ENCODE measurements at places on chromosomes 5 and 9. TPM values are rescaled to one million over a fixed set of nuclear protein-coding genes. Genes with fewer than 3 reads are reported as not detected.

Gene GABRA1
- not detected for total RNA-seq

GRCh38 chr5:132202711-132203463 lies 24.8 kb downstream of the P4HA2 start:
- H3K4me3 ChIP-seq = no peak overlapping the region
- H3K36me3 ChIP-seq = peaks cover 56% of the 10 kb centered on the region
- H3K4me1 ChIP-seq = no peaks in the 10 kb centered on the region
- H3K27ac ChIP-seq = no peak overlapping the region
- DNase-seq = no peak

DNA sequence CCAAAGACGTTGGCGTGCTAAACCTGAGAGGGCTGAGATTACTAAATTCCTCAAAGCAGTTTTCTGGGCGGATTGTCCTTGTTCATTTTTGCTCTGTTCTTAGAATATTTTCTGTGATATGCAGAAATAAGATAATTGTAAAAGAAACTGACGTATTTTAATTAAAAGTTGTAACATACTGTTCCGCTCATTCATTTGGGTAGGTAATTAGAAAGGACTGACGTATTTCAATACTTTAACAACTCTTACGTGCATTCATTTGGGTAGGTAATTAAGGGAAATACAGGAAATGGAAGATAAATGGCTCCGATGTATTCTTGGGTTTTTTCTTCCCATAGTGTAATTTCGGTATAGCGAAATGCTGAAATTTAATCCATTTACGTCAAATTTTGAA lies 1.1 kb downstream of the OSTF1 start:
- no peak for DNase-seq
- peak overlapping the region; percentile 99 for H3K27ac ChIP-seq
- peaks cover 60% of the 10 kb centered on the region for H3K4me1 ChIP-seq
- peak overlapping the region; percentile 100 for H3K4me3 ChIP-seq
- H3K36me3 ChIP-seq = no peaks in the 10 kb centered on the region

GRCh38 chr9:128933731-128934130 lies 12.9 kb downstream of the PHYHD1 start:
- DNase-seq = no peak
- no peaks in the 10 kb centered on the region for H3K27me3 ChIP-seq
- H3K36me3 ChIP-seq = peaks cover 9% of the 10 kb centered on the region
- H3K27ac ChIP-seq = no peak overlapping the region
- no peaks in the 10 kb centered on the region for H3K4me1 ChIP-seq
- no peak overlapping the region for H3K4me3 ChIP-seq

Gene IL9
- total RNA-seq = not detected

DNA sequence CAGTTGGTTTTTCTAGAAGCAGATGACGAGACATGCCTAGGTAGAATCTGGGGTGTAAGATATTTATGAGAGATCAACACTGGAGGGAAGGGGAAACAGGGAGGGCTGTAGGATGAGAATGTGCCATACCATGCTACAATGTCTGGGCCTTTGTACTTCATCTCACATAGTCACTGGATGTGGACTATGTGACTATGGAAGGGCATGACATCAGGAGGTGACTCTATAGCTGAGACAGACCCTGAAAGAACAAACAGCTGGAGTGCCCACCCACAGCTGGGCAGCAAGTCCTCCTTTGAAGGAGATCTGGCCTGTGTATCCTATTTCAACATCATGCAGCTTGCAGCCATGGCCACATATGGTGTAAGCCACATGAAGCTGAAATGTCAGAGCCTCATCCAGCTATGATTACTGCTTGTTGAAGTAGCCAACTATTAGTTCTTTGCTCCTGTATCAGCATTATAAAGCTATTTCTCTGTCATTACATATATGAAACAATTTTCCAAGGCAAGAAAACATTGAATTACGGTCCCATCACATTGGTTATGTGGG lies 46.2 kb upstream of the KIF2A start:
- DNase-seq = no peak
- H3K36me3 ChIP-seq = no peaks in the 10 kb centered on the region
- no peaks in the 10 kb centered on the region for H3K4me1 ChIP-seq
- H3K27me3 ChIP-seq = no peaks in the 10 kb centered on the region
- H3K27ac ChIP-seq = no peak overlapping the region
- no peak overlapping the region for H3K4me3 ChIP-seq

Gene MAMDC4
- 12.9 TPM for total RNA-seq

- H3K36me3 ChIP-seq = no peaks in the 10 kb centered on the region
- H3K4me1 ChIP-seq = no peaks in the 10 kb centered on the region
- no peak overlapping the region for H3K27ac ChIP-seq
- H3K27me3 ChIP-seq = no peaks in the 10 kb centered on the region
These were observed 43.8 kb upstream of the ZNF300 start for GRCh38 chr5:150948539-150948938.

DNA sequence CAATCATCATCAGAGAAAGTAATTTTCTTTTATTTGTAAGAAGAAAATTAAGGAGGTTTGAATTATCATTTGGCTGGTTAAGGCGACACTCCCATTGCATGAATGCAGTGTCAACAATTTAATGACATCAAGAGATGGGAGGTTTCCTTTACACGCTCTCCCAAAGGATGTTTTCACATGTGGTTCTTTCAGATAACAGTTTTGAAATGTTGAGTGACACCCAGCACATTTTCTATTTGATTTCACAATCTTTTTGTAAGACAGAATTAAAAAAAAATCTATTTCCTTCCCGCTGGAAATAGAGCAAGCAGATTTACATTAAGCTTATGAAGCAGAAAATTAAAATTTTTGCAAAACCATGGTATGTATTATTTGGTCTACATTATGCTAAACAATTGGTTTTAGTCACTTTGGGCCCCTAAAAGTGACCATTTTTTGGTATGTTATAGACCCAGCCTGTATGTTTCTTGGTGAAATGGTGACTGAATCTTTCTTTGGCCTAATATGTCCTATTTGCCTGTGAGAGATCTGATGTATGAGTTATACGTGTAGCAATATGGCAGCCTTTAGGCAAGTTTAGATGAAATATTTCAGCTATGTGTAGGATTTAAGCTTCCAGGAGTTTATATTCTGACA lies 18.9 kb upstream of the ANKRD55 start:
- DNase-seq = no peak
- no peaks in the 10 kb centered on the region for H3K36me3 ChIP-seq
- no peak overlapping the region for H3K27ac ChIP-seq
- H3K4me1 ChIP-seq = no peaks in the 10 kb centered on the region
- no peaks in the 10 kb centered on the region for H3K27me3 ChIP-seq

- H3K36me3 ChIP-seq = no peaks in the 10 kb centered on the region
- no peak overlapping the region for H3K27ac ChIP-seq
- H3K4me1 ChIP-seq = no peaks in the 10 kb centered on the region
- no peak for DNase-seq
These were observed 123.8 kb upstream of the KLF4 start for GRCh38 chr9:107613321-107613720.

GRCh38 chr5:32783661-32784060 lies 72.5 kb downstream of the NPR3 start:
- no peaks in the 10 kb centered on the region for H3K36me3 ChIP-seq
- no peaks in the 10 kb centered on the region for H3K4me1 ChIP-seq
- H3K27ac ChIP-seq = no peak overlapping the region
- H3K4me3 ChIP-seq = no peak overlapping the region
- no peaks in the 10 kb centered on the region for H3K27me3 ChIP-seq

DNA sequence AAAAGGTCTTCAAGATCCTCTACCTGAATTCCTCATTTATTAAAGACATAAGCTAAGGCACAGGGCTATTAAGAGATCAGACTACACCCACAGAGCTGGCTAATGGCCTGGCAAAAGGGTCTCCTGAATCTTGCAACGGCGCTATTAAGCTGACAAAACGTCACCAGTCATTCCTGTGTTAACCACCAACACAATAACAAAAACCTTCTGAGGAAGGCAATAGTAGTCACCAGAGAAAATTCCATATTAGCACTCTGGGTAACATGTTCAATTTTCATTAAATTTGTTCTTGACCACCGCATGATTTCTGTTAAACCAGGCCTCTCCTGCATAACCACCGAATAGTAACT lies 77.0 kb downstream of the GNAQ start:
- peaks cover 54% of the 10 kb centered on the region for H3K4me1 ChIP-seq
- H3K36me3 ChIP-seq = no peaks in the 10 kb centered on the region
- peak overlapping the region; percentile 24 for H3K27ac ChIP-seq
- no peaks in the 10 kb centered on the region for H3K27me3 ChIP-seq
- no peak overlapping the region for H3K4me3 ChIP-seq
- no peak for DNase-seq

DNA sequence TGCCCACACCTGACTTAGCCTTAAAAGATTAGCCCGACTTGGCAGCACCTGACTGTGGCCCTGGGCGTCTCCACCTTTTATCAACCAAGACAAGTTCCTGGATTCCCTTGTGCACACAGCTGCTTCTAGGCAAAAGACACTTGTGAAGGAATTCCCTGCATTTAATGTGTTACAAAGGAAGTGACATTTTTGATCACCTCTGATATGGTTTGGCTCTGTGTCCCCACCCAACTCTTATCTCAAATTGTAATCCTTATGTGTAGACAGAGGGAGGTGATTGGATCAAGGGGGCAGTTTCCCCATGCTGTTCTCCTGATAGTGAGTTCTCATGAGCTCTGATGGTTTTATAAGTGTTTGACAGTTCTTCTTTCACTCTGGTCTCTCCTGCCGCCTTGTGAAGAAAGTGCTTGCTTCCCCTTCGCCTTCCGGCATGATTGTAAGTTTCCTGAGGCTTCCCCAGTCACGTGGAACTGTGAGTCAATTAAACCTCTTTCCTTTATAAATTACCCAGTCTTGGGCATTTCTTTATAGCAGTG lies 2.6 kb upstream of the CPEB4 start:
- no peak for DNase-seq
- H3K4me3 ChIP-seq = no peak overlapping the region
- H3K4me1 ChIP-seq = peaks cover 16% of the 10 kb centered on the region
- H3K36me3 ChIP-seq = no peaks in the 10 kb centered on the region
- H3K27ac ChIP-seq = peak overlapping the region; percentile 30

Gene IL5
- not detected for total RNA-seq

Gene FBXO38
- total RNA-seq = 67.1 TPM

- no peaks in the 10 kb centered on the region for H3K36me3 ChIP-seq
- no peak for DNase-seq
- H3K27ac ChIP-seq = no peak overlapping the region
These were observed 6.8 kb downstream of the TSSK1B start for GRCh38 chr5:113427871-113428574.

- H3K4me1 ChIP-seq = peaks cover 37% of the 10 kb centered on the region
- no peaks in the 10 kb centered on the region for H3K27me3 ChIP-seq
- H3K36me3 ChIP-seq = no peaks in the 10 kb centered on the region
- H3K4me3 ChIP-seq = no peak overlapping the region
- H3K27ac ChIP-seq = no peak overlapping the region
These were observed 27.2 kb downstream of the SLC35A4 start for GRCh38 chr5:140591747-140592372.

All from upper lobe of right lung (tissue), 1 donor.